COLO829 (cell line): ENCODE measurements at places on chromosomes 3 and 15.

GRCh38 chr3:55000546-55000945 is 72.7 kb upstream of the LRTM1 start:
- DNase-seq: peak; percentile 42

GRCh38 chr3:196348698-196349097 is 10.5 kb upstream of the TM4SF19 start:
- DNase-seq: no peak

- DNase-seq: no peak
Observed at GRCh38 chr15:63339006-63339766, 42.5 kb downstream of the CA12 start.

DNA sequence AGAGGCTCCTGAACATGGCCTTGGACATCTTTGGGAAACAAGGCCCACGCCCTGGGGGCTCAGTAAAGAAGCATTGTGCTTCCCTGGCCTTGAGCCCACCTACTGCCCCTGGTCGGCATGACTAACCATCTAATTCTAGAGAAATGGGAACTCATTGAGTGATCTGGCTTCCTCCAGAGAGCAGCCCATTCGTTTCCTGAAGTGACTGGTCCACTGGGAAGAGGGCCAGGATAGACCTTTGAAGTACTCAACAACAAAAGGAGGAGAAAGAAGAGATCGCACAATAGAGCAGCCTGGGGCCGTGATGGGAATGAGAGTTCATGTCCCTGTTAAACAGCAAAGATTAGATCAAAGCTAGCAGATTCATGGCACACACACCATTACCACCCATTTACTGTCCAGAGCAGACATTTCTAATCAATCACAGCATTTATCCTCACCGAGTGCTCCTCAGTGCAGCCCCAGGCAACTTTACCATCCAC is 514.4 kb upstream of the PROK2 start:
- peak; percentile 51 for DNase-seq

GRCh38 chr3:196174652-196175051 is 36.5 kb downstream of the ZDHHC19 start:
- no peak for DNase-seq

DNA sequence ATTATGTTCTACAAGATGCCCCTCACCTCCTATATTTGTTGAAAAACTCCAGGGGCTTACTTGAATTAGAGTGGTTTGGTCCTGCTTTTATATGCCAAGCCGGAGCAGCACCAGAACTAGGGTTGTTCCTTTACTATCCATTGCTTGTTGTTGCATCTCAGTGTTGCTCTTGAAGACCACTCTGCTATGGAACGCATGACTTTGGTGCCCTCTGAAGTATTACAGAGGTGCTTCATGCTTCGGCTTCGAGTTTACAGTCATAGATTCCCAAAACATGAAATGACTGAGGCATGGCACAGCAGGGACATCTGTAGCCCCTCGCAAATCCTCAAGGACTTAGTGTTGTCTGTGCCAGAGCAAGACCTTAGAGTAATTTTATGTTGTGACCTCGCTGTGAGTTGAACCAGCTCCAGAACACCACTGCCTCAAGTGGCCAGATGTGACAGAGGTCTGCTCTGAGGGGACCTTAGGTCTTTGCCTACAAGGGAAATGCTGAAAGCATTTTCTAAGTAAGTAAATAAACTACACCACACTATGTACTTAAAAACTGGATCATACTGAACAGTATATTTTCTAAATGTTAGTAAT is 67.2 kb upstream of the SIAH2 start:
- no peak for DNase-seq

- no peak for DNase-seq
Observed at GRCh38 chr15:86135041-86135440, 55.4 kb downstream of the AGBL1 start.

DNA sequence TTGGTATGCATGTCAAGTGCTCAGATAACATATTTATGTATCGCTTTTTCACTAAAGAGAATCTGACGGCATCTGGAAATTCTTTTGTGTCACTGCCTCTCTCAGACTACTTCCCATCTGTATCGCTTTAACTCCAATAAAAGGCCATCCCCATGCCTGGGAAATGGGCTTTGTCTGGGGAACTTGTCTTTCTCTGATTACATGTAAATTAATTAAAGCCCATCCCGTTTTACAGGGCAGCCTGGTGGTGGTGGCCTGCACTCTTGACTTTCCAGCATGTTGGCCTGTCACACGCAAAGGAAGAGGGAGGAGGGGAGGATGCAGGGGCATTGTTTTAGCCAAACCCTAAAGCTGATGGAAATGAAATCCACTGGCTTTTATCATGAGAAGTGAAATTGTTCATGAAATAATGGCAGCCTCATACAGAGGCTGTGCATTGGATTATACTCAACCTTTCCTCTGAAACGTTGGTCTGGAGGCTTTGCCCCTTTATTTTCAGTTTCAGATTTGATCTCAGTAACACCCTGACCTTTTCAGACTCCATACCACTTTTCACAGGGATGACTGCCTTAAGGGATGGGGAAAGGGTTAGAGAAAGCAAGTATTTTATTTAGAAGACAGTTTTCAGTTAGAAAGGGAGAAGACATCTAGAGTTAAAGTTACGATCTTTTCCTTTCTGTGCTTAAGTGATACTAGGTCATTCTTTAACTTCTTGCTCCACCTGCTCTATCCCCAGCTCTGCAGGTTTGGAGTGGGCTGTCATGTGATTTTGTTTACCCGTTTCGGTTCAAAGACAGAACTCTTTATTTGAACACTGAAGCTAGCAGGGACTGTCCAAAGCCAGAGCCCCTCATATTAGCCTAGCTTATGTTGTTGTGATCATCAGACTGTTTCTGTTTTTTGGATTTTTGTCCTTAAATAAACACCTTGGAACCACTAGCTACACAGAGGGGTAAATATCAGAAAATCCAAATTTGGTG is 94.6 kb upstream of the CTDSPL start:
- DNase-seq: no peak

- DNase-seq: no peak
Observed at GRCh38 chr15:86329311-86330013, 249.8 kb downstream of the AGBL1 start.

DNA sequence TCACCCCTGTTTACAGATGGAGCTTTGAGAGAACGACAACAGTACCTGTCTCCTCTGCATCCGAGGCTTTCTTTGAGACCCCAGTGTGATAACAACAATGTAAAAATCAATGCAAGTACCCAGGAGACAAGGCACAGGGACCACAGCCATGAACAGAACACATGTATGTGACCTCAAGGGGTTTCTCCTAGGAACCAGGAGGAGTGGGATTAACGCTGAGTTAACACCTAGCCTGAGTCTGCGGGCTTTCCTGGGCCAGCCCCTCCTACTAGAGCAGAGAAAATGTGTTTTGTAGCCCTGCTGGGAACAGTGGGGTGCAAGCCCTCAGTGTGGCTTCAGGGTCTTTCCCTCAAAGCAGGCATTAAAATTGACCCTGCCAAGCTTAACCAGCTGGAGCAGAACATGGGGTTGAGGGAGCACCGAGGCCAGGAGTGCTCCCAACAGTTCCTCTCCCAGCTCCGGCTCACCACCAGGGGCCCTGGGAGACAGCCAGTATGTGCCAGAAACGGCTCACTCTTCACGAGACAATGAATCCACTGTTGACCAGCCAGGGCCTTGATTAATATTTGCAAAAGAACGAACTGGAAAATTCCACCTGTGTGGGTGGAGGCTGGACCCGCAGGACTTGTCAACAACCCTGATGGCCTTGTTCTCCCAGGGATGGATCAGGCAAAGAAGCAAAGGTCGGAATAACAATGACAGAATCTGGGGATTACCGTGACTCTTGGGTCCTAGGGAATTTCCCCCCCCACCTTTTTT is 3.6 kb downstream of the CHDH start:
- DNase-seq: peak; percentile 91

DNA sequence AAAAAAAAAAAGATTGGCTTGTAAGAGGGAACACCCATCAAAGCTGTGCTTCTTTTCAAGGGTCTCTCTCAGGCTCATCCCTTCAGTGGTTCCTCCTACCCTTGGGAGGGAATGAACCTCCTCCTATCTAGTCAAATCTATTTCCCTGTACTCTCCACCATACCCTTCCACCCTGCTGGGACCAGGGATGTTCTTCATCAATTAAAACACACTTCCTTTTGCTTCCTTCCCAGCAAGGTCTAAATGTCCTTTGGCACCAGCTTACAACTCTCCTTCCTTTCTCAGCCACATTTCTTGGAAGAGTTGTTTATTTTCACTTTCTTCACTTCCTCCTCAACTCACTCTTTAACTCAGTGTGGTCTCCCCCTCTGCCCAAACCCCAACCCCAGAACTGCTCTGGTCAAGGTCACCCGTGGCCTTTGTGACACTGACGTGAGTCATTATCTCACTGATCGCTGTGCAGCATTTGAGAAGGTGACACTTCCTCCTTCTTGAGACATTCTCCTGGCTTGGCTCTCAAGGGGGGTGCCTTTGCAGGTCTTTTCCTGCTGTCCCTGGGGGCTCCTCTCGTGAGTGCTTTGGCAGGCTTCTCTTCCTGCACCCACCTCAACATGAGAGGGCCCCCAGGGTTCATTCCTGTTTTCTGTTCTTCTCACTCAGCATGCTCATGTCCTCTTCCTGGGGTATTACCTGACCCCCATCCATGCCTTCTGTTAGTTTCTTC is 210.5 kb upstream of the TLE3 start:
- no peak for DNase-seq

GRCh38 chr3:12970684-12971083 is 102.5 kb downstream of the IQSEC1 start:
- no peak for DNase-seq

GRCh38 chr3:113495035-113495434 is 19.9 kb downstream of the SPICE1 start:
- no peak for DNase-seq

- DNase-seq: peak; percentile 22
Observed at GRCh38 chr3:41701191-41701698, 260.7 kb downstream of the ULK4 start.

- no peak for DNase-seq
Observed at GRCh38 chr3:52228751-52229291, 3.4 kb upstream of the TLR9 start.

DNA sequence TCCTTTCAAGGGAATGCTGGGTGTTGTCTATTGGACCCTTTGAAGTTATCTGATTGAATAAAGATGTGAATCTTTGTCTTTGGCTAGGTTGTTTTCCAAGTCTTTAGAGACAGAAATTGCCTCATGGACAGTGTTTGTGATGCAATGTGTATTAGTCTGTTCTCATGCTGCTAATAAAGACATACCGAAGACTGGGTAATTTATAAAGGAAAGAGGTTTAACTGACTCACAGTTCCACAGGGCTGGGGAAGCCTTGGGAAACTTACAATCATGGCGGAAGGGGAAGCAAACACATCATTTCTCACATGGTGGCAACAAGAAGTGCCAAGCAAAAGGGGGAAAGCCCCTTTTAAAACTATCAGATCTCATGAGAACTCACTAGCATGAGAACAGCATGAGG is 88.8 kb upstream of the PLXND1 start:
- no peak for DNase-seq

- no peak for DNase-seq
Observed at GRCh38 chr3:2770451-2770850, 339.7 kb downstream of the IL5RA start.

DNA sequence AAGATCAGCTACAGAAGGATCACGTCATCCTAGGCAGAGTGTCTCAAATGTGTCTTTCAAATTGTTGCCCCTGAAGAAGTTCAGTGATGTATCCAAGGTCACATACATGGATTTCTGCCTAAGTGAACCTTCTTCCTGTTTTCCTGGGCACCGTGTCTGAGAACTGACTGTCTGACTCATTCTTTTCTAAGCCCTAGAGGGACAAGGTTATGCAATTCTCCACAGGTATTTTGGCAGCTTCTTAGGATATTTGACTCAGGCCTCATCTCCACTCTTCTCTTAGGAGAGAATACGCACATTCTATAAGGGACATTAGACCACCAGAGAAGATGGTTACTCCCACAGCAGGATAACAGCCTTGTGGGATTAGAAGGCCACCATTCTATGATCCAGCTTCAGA is 391.9 kb upstream of the THBS1 start:
- DNase-seq: no peak

GRCh38 chr3:70880421-70880820 is 568.0 kb upstream of the MDFIC2 start:
- DNase-seq: no peak
